Esophagus muscularis mucosa (tissue), 4 donors: ENCODE measurements at places on chromosomes 7 and 10. TPM values are rescaled to one million over a fixed set of nuclear protein-coding genes. Genes with fewer than 3 reads are reported as not detected.

DNA sequence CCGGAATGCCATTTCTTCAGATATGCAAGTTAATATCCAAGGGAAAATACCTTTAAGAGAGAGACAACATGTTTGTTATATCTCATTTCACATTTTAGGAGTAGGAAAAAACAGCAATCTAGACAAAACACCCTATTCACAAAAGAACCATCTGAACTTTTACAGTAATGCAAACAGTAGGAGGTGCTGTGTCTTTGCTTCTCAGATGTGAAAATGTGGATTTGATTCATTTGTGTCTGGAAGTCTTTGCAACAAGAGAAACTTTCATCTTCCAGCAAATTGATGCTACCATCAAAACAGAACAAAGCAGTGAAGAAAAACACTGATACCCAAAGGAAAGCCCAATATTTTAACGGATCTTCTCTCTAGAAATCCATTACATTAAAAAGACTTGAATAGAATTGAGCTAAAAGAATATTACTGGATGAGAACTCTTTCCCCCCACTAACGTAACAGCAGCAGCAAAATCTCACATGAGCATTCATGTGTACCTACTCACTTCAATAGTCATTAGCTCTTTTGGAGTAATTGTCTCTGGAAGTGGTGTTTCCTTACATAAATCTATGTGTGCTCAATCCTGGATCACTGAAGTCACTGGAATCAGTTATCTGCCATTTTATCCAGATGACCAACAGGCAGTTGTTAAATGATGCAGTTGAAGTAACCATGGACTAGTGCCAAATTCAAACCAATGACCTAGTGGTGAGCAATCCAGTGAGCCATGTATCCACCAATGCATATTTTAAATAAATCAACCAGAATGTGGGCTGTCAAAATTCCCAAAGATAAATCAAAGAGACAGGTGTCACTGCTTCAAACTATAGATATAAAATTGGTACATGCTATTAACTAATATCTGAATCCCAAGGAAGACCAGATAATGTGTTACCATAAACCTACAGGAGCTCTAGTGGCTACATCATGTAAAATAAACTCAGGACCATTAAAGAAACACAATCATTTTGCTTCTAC, 1.8 kb downstream of the SEMA3C start:
- H3K4me1 ChIP-seq = peaks cover 55% of the 10 kb centered on the region
- DNase-seq = no peak

GRCh38 chr7:69398986-69399385, 199.3 kb upstream of the AUTS2 start:
- no peak overlapping the region for H3K27ac ChIP-seq
- DNase-seq = no peak
- H3K4me1 ChIP-seq = peaks cover 14% of the 10 kb centered on the region

GRCh38 chr10:49393301-49393700, 2.6 kb downstream of the DRGX start:
- H3K27ac ChIP-seq = no peak overlapping the region
- no peak for DNase-seq
- H3K27me3 ChIP-seq = peaks cover 90% of the 10 kb centered on the region
- H3K36me3 ChIP-seq = no peaks in the 10 kb centered on the region

GRCh38 chr10:5283305-5284158, 81.2 kb upstream of the UCN3 start:
- H3K27me3 ChIP-seq = no peaks in the 10 kb centered on the region
- H3K4me3 ChIP-seq = no peak overlapping the region
- H3K27ac ChIP-seq = no peak overlapping the region

- H3K27ac ChIP-seq = no peak overlapping the region
- no peak overlapping the region for H3K4me3 ChIP-seq
- peaks cover 49% of the 10 kb centered on the region for H3K36me3 ChIP-seq
Observed at GRCh38 chr10:24502801-24503460, 220.8 kb downstream of the ARHGAP21 start.

LIPN gene
- total RNA-seq = not detected

GRCh38 chr10:620971-621370, 68.5 kb downstream of the DIP2C start:
- DNase-seq = no peak
- H3K27ac ChIP-seq = no peak overlapping the region
- no peaks in the 10 kb centered on the region for H3K36me3 ChIP-seq
- H3K4me1 ChIP-seq = peaks cover 97% of the 10 kb centered on the region
- no peak overlapping the region for H3K4me3 ChIP-seq

ADAM12 gene
- total RNA-seq = 1.2 TPM
